Uterus (tissue), 4 donors: ENCODE measurements at places on chromosomes 6 and 20. TPM values are rescaled to one million over a fixed set of nuclear protein-coding genes. Genes with fewer than 3 reads are reported as not detected.

GRCh38 chr6:56223995-56224394, 23.4 kb downstream of the COL21A1 start:
- peak; percentile 38 for DNase-seq

GRCh38 chr6:121143476-121143875, 190.8 kb downstream of the TBC1D32 start:
- DNase-seq = no peak

The KCNK16 gene
- not detected for total RNA-seq

The ENPP5 gene
- not detected for total RNA-seq

DNA sequence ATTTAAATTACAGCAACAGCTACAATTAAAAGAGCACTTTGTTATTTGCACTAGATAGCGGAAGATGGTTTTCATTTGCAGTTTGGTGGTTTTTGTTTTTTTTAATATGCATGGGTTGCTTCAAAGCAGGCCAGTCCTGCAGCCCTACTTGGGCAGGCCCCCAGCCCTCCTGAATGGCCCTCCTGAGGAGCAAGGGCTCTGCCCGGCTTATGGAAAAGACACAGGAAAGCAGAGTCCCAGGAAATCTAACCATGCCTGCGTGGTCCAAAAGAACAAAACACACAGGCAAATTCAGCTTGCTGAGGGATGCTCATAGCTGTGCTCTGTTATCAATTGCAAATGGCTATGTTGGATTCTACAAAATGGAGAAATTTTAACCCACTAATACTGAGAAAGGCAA, 371.1 kb upstream of the ARID1B start:
- DNase-seq = no peak
